ENCODE measurements at places on chromosomes 3 and 15.

DNA sequence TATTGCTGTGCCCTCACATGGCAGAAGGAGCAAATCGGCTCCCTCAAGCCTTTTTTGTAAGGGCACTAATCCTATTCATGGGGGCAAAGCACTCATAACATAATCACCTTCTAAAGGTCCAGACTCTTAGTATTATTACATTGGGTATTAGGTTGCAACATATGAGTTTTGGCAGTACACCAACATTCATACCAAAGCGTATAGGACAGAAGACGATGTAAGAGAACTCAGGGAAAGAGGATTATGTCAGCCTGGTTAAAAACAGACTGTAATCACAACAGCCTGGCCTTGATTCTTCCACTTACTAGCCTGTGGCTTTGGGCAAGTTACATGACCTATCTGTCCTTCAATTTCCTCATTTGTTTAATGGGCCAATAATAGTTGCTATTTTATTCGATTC lies 828.5 kb upstream of the NECTIN3 start:
- no peak for DNase-seq

GRCh38 chr3:179068779-179069530 lies 2.7 kb downstream of the ZMAT3 start:
- DNase-seq: no peak

DNA sequence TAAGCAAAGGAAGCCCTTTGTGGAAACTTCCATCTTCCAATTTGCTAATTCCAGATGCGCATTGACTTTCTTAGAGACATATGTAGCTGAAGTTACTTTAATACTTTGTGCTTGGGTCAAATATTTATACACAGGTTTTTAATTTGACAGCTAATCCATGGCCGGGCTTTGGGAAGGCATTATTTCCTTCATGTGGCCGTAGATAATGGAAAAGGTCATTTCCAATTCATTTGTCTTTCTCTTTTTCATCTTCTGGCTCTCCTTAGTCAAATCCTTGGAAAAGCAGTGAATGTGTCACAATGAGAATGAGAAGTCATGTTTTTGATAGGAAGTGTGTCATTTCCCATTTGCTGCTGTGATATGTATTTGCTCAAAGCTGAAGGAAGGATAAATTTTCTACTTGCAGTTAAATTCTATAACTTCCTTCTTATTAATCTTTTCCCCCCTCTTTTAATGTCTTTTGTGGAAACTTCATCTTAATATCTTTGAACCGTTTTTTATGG lies 323.3 kb downstream of the CLSTN2 start:
- no peak for DNase-seq

- DNase-seq: no peak
Observed at GRCh38 chr3:15633159-15633558, 31.6 kb downstream of the BTD start.
